ENCODE measurements at places on chromosomes 16 and 17.
A peak's percentile ranks its signal among the peaks of the same experiment; 100 is the strongest.

- DNase-seq: no peak
Measured at GRCh38 chr16:30382111-30382881, at the start of gene SEPTIN1. Gene SEPTIN1, minus strand, starts transcription at chr16:30382561. Its CDS starts 19 bp downstream, at chr16:30382542.

GRCh38 chr17:54945231-54945630 is 23.2 kb downstream of the COX11 start:
- no peak for DNase-seq

GRCh38 chr17:67044940-67045339 is 586 bp downstream of the CACNG1 start:
- no peak for DNase-seq

DNA sequence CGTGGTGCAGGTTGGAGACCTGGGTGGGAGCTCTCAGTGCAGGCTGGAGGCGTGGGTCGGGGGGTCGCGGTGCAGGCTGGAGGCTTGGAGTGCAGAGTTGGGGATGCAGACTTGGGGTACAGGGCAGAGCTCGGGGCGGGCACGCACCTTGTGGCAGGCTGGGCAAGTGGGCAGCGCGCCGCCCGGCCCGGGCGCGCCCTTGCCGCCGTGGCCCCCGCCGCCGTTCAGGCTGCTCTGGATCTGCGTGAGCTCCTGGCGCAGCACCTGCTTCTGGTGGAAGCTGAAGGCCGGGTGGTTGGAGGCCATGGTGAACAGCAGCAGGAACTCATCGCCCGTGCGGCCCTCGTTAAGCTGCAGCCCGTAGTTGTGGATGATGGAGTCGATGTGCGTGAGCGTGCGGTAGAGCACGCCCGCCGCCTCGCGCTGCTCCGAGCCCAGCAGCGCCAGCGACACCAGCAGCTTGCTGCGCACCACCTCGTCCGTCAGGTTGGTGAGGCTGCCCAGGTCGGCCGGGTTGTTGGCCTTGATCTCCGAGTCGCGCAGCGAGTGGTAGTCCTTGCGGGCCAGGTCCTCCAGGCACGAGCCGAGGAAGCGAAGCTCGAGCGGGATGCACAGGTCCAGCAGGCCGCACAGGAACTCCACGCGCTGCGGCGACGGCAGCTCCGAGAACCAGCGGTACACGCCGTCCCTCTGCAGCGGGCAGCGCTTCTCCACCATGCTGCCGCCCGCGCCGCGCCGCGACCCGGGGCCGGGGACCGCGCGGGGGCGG is 1.1 kb downstream of the ZCCHC14 start:
- no peak for DNase-seq

- no peak for DNase-seq
Measured at GRCh38 chr16:48393485-48394354, 8.5 kb upstream of the SIAH1 start.

- DNase-seq: no peak
Measured at GRCh38 chr16:35305476-35305875, 1846.1 kb downstream of the TP53TG3F start.

DNA sequence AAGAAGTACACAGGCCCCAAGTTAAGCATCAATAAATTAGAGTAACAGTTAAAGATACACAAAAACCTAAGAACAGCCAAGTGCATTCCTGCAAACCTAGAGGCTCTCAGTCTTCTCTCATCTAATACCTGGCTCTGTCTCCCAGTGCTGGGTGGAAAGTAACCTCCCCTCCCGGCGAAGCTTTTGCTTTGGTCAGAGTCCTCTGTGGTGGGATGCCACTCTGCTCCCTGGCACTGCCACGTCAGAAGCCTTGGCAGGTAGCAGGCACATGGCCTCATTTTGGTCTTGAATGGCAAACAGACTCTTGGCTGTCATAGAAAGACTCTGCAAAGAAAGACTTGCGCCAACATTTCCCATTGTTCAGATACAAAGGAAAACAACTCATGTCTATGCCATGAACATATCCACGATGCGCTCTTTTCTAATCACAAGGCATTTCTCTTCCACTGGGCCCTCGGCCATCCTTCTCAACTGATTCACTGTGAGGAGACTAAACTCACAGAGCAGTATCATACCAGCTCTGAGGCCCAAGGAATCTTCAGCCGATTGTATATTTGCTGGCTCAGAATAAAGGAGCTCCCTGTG is 21.2 kb downstream of the MTHFSD start:
- no peak for DNase-seq

- DNase-seq: peak; percentile 5
Measured at GRCh38 chr17:47423406-47424295, 99.9 kb downstream of the EFCAB13 start.

- DNase-seq: no peak
Measured at GRCh38 chr16:17269439-17269838, 201.3 kb downstream of the XYLT1 start.

DNA sequence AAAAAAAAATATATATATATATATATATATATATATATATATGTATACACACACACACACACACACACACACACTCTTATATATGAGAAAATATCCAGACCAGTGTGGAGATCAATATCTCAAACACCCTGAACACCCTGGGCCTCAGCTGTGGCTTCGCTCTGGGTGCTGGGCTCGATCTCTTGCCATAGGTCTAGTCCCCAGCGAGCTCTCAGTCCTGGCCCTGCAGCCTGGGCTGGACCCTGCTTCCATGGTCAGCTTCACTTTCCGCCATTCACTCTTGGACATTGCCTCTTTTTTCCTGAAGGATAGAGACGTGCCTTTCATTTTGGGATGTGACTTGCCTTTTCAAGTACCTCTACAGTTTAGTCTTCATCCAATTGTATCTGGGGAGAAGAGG is 341.7 kb downstream of the CPPED1 start:
- DNase-seq: no peak

DNA sequence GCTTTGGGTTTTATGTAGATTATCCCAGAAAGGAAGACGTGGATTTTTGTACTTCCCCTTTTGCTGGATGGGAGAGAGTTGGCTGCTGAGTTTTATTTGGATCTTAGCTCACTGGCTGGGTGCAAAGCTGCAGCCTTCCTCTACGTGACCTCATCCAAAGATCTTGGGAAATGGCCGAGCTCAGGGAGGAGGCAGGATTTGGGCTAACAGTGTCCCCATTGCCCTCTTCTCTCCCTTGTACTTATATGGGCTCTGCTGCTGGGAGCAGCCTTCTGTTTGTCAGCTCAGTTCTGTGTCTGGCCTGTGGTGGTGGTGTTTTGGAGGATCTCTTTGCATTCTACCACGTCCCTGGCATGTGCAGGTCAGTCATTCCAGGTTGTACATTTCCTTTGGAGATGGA is 2.0 kb downstream of the AOC3 start:
- no peak for DNase-seq

GRCh38 chr16:8782673-8783072 is 14.8 kb downstream of the TMEM186 start:
- DNase-seq: no peak

GRCh38 chr17:57142925-57143324 is 57.9 kb downstream of the AKAP1 start:
- DNase-seq: no peak

DNA sequence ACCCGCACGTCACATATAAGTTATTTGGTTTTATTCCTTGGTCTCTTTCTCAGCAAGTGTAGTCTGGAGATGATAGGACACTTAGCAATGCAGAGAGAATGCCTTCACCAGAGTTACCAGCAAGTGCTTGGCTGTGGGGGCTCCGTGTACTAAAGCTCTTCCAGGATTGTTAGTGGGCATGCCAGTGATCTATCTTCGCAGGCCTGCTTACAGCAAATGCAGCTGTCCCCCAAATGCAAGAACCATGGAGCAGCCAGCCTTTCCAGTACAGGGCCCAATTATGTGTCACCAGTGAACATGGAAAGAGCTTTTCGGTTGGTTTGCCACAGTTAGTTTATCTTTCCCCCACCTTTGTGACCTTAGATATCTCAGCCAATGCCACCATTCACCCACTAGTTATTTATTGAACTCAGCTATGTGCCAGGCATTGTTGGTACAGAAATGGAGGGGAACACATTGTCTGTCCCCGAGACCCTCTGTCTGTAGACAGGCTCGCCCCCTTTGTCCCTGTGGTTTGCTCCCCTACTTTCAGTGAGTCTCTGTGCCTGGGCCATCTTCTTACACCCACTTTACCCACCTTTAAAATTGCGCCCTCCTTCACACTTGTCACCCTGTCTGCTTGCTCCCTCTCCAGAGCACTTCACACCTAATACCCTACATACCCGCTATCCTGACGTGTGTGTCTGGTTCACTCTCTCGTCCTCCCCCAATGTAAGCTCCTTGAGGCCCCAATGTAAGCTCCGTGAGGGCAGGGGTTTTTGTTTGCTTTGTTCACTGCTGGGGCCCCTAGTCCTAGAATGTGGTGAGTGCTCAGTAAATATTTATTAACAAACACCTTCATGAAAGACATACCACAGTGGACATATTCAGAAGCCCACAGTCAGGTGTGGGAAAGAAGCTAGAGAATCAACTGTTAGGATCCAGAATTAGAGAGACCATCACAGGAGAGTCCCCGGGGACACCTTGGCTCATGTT is 13.3 kb downstream of the USP10 start:
- no peak for DNase-seq

DNA sequence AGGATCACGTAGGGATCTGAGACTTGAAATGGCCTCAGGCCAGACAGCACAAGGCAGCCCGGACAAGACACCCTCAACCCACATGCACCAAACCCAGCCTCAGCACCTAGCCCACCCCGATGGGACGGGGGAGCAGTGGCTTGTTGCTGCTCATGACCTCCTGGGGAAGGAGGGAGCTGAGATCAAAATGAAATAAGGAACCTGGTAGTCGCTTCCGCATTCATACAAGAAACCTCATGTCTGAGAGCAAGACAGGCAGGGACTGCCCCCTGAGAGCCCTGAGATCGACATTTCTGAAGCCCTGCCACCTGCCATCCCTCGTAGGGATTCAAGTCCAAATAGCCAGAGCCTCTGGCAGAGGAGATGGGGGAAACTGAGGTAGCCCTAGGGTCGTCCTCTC is 5.7 kb upstream of the CEP131 start:
- no peak for DNase-seq

DNA sequence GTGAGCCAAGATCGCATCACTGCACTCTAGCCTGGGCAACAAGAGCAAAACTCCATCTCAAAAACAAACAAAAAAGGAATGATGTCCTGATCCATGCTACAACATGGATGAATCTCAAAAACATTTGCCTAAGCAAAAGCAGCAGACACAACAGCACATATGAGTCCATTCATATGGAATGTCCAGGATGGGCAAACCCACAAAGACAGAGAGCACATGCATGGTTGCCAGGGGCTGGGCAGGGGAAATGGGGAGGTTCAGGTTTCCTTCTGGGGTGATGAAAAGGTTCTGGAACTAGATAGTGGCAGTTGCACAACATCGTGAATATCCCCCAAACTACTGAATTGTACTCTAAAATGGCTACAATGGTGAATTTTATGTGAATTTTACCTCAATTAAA is 35.3 kb upstream of the RAI1 start:
- DNase-seq: no peak

DNA sequence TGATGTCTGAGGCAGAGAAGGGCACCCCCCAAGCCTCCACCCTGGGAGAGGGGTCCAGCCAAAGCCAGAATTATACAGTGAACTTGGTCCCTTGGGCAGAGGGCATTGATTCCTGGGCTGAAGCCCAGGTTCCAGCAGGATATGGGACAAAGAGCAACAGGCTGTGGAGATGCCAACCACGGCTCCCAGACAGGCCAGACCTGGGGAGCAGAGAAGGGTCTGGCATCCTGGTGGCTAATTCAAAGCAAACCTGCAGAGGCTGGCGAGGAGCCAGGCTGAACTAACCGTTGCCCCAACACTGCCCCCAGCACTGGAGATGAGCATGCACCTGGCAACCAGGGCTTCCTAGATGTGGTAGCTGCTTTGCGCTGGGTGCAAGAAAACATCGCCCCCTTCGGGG is 3.0 kb downstream of the CES3 start:
- DNase-seq: no peak

DNA sequence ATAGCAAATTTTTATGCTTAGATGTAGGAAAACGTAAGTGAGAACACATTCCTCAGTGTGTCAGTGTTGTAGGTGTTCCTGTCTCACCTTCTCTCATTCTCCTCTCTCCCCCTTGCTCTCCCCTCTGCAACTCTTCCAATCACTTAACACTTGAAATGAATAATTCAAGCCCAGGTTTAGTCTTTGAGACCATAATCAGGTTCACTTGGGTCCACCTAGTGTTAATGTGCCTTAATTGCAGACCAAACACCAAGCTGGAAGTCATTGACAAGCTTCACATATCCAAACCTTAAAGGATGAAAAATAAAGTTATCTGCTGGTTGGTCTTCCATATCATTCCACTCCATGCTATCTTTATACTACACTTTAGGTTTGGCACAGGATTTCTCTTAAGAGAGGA is 37.0 kb downstream of the STXBP4 start:
- no peak for DNase-seq

Measured in left renal cortex interstitium (tissue), 4 donors.